Posterior vena cava (tissue), 2 donors: ENCODE measurements at places on chromosomes 6 and 20. TPM values are rescaled to one million over a fixed set of nuclear protein-coding genes. Genes with fewer than 3 reads are reported as not detected.

GRCh38 chr6:157438611-157439111, 57.7 kb downstream of the ZDHHC14 start:
- no peak for DNase-seq

DNA sequence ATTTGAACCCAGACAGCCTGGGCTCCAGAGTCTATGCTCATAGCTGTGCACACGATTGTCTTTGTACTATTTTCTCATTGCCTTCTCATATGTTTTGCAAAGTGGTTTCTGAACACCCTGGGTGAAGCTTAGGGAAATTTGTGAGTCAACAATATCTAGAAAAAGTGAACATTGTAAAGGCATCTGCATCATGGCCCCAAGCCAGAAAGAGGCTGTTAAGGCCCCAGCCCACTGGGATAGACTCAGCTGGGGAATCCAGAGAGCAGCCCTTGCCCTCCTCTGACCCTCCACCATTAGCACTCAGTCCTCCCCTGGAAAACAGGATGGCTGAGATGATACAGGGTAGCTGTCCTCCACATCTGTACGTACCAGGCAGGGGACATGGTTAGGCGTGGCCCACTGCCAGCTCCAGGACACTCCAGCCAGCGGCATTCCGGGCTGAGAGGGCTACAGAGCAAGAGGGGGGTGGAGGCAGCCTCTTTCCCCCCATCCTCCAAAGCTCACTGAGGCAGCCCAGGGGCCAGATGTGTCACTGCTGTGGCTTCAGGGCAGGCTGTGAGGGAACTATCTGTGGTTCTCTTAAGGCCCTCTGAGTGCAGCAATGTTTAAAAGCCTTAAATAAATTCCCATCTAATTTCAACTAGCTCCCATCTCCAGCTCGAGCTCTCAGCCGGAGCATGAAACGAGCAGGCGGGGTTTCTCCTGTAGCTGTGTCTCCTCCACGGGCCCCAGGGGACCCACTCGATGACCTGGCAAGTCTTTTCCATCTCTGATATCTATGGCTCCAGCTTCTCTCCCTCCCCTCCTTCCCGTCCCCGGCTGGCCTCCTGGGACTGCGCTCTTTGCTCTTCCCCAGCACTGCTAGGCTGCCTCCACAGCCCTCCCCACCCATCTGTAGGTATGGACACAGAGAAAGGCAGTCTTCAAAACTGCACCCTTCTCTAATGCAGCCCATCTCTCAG, 209.4 kb upstream of the LRFN2 start:
- DNase-seq, result no peak

DNA sequence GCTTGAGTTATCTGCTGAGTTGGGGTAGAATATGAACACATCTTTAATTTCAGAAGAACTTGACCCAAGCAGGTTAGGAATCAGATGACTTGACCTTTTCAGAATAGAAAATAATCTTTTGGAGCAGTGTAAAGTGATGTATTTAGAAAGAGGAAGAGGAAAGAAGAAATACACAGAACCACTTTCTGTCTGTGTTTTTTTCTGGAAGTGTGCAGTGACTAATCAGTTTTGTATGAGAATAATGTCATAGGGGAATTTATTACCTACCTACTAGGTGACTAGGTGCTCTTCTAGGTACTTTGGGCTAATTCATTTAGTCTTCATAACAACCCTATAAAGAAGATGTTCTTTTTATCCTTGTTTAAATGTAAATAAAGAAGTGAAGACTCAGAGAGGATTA, 3.0 kb downstream of the PPP1R14C start:
- no peak for DNase-seq

GRCh38 chr6:357791-358341, 33.7 kb upstream of the IRF4 start:
- DNase-seq, result peak; percentile 80

DNA sequence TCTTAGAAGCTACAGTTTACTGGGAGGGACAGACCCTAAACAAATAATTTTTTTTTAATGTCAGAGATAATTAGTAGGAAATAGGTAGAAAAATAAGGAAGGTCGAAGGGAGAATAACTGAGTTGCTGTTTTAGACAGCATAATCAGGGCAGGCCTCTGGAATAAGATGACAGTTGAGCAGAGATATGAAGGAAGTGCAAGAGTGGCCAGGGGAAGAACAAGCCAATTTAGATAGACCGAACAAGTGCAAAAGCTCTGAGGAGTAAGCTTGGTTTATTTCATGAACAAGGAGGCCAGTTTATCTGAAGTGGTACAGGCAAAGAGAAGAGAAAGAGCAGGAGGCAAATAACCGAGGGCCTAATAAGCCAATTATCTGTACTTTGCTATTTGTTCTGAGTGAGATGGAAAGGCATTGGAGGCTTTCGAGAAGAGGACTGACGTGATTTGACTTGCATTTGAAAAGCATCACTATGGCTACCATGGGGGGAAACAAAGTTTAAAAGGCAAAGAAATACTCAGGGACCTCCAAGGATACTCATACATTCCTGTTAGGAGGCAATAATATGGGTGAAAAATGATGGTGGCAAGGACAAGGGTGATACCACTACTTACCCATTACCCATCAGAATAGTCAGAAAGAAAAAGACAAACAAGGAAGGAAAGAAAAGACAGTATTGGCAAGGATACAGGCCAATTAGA, 19.7 kb downstream of the PROCR start:
- no peak for DNase-seq

GRCh38 chr6:7819431-7820015, 91.1 kb downstream of the TXNDC5 start:
- no peak for DNase-seq

DNA sequence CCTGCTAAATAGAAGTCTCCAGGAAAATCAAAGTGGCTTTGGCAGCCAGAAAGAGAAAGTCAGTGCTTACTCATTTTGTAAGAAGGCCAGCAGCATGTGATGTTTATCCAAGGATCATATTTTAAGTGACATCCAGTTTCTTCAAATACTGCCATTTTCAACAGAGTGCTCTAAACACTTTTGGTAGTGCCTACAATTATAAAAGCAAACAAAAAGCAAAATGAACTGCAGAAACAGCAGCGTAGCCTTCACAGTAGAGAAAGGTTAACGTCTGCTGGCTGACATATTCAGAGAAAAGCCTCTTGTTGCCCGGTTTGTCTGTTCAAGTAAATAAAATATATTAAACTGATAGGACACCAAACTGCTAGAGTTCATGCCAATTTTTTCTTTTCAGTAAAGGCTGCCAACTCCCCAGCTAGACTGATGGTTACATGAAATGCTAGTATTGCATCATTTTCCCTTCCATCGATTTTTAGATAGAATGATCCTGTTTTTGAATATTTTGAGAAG, 705.7 kb upstream of the SLC35B3 start:
- DNase-seq, result no peak

- DNase-seq, result no peak
These were observed 126.8 kb downstream of the LRFN2 start for GRCh38 chr6:40460380-40460779.

DNA sequence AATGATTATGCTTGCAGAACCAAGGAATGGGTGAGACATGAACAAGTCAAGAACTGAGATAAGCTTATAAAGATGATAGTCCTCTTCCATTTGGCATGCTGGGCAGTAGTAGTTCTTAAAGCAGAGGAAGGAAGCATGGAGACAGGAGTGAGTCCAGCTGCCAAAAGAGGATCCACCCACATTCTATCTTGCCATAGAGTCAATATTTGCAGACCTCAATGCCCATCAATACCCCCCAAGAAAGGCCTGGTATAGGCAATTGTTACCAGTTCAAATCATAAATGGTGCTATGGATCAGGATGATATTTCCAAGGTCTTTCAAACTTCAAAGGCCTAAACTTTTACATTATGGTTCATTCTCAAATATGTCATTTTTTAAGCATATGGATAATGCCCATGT, 4.8 kb downstream of the ARHGAP18 start:
- no peak for DNase-seq

- no peak for DNase-seq
These were observed 137.9 kb downstream of the RPS12 start for GRCh38 chr6:132952031-132952867.

DNA sequence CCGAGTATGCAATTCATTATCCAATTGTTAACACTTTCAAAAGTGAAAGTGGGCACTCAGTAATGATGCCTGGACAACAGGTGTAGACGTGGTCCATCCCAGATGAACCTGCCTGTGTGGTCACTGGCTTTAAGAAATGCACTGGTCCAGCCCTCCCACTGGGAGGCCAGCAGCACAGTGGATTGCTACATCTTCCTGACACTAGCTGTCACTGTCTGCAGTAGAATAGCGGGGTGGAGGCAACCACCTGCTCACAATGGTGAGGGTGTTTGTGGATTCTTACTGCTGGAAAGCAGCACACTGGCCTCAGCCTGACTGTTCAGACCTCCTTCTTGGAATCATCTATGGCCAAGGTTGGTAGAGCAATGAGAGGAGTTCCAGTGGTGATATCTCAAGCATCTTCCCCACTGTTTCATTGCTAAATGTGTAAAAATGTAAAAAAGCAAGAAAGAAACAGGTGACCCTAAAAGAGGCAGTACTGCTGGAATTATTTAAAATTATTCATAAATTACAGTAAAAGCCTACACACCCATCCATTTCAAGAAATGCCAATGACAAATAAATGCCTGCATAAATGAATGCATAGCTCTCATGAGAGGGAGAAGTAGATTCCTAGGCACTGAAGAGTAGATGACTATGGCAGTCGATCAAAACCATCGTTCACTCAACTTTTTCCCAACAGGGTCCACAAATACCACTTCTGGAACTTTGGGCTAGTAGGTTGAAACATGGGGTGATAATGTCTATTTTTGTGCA, 228.0 kb upstream of the PLN start:
- no peak for DNase-seq

- no peak for DNase-seq
These were observed 13.2 kb downstream of the BPHL start for GRCh38 chr6:3131695-3132094.

DNA sequence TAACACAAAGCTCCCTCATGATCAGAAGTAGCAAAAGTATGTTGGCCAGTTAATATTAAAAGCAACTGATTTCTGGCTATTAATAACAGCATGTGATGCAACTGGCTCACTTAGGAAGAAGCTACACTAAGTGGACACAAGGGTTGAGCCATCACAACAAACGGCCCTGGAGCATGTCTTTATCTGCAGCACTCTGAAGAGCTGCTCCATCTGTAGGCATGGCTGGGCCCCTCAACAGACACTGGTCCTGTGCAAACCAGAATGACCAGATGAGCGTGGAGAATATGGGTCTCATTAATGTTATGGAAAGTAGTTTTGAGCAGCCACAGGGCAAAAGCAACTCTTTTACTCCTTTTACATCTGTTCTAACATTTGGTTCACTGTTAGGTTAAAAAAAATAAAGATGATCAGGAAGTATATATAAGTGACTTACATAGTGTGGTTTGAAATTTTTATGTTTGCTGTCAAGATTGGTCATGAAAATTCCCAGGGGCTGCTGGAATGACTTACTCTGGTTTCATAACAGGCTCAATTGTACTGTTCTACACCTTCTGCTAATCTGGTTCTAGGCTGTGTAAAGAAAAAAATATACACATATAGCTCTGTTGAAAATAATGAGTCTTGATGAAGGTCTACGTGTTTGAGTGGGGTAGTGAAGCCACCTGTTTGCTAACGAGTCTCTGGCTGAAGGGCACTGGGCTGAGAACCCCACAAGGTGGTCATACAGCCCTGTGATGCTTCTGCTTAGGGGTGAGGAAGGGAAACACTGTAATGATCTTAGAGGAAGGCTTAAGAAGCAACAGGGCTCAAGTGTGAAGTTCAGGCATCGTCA, 58.1 kb downstream of the INSM1 start:
- DNase-seq, result no peak

- DNase-seq, result no peak
These were observed 2.9 kb upstream of the FOXS1 start for GRCh38 chr20:31848088-31848999.

- no peak for DNase-seq
These were observed 31.8 kb downstream of the TBC1D7 start for GRCh38 chr6:13296536-13296997.

- no peak for DNase-seq
These were observed 10.5 kb downstream of the NKX2-2 start for GRCh38 chr20:21503345-21503744.

DNA sequence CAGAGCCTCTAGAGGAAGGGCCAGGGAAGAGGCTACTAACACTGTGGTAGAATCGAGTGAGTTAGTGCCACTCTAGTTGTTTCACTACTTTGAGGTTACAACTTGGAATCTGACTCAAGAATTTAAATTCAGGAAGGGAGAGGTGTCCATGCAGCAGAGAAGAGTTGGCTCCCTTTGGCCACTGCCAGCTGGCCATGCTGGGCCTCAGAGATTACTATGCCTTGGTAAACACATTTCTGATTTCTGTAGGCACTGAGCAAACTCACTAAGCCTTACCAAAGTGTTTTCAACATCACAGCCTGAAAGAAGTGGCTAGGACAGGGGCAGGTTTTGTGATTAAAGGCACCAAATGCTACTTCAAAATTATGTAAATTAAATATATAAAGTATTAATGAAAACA, 61.9 kb downstream of the ZHX3 start:
- no peak for DNase-seq

- no peak for DNase-seq
These were observed 30.8 kb downstream of the TTI1 start for GRCh38 chr20:38002422-38002821.

- DNase-seq, result no peak
These were observed 45.8 kb downstream of the QKI start for GRCh38 chr6:163460307-163460782.

GRCh38 chr6:123323452-123324329, 313.1 kb downstream of the TRDN start:
- DNase-seq, result no peak

AKIRIN2 gene
- 38.0 TPM for total RNA-seq

CTCFL gene
- not detected for total RNA-seq

GHRH gene
- total RNA-seq, result not detected

STAU1 gene
- total RNA-seq, result 77.4 TPM

THBS2 gene
- 373 TPM for total RNA-seq

CAGE1 gene
- total RNA-seq, result not detected

BFSP1 gene
- 0.93 TPM for total RNA-seq

FKBP5 gene
- 193 TPM for total RNA-seq

COL21A1 gene
- 9.7 TPM for total RNA-seq

BPIFB3 gene
- not detected for total RNA-seq

CST11 gene
- not detected for total RNA-seq

ZNF311 gene
- 0.90 TPM for total RNA-seq
